ENCODE measurements at places on chromosomes 5 and 9.
A peak's percentile ranks its signal among the peaks of the same experiment; 100 is the strongest.

GRCh38 chr5:31702712-31703111 lies 63.8 kb downstream of the PDZD2 start:
- peak; percentile 11 for DNase-seq

GRCh38 chr5:82480331-82480730 lies 202.2 kb upstream of the RPS23 start:
- DNase-seq, result peak; percentile 7

- DNase-seq, result peak; percentile 78
Measured at GRCh38 chr9:108543251-108543778, 312.5 kb downstream of the ACTL7B start.

- no peak for DNase-seq
Measured at GRCh38 chr9:95463148-95464060, 53.4 kb downstream of the PTCH1 start.

GRCh38 chr5:12419075-12419474 lies 514.8 kb upstream of the CTNND2 start:
- DNase-seq, result no peak

- no peak for DNase-seq
Measured at GRCh38 chr5:160315968-160316367, 3.6 kb upstream of the CCNJL start.

- no peak for DNase-seq
Measured at GRCh38 chr9:111838439-111838838, 43.7 kb upstream of the SHOC1 start.

DNA sequence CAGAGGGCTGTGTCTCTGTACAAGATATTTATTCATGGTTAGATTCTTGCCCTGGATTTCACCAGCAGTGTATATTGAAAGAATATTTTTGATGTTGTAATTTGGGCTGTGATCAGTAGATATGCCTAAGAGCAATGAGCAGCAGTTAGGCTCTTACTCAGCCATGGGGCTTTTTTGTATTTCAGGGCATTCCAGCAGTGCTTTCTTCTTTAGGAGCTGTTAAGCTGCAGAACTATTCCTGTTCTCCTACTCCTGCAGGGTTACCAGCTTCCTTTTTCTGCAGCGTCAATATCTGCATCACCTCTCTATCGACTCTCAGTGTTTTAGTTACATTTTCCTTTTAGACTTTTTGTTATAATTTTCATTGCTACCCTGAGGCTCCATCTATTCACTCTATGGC lies 206.2 kb downstream of the SLCO4C1 start:
- no peak for DNase-seq

GRCh38 chr5:148512498-148512897 lies 128.7 kb downstream of the FBXO38 start:
- DNase-seq, result no peak

DNA sequence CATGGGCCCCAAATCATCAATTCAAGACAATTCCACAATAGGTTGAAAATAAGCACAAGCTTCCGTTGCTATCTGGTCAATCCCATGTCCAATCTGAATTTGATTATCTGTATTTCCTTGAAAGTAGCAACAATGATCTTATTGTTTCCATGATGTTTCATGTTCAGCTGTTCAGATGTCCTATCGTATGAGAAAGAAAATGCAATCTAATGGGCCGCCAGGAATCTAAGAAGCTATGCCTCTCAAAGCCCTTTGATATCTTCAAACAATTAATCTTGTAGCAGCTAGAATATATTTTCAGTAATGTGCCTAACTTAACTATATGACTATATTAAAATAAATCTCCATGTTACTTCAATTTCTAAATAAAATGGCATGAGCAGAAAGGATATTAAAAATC lies 32.1 kb upstream of the ALDOB start:
- no peak for DNase-seq

GRCh38 chr5:143916451-143916850 lies 104.5 kb downstream of the HMHB1 start:
- peak; percentile 71 for DNase-seq

- DNase-seq, result no peak
Measured at GRCh38 chr5:164741376-164741775, 1236.0 kb downstream of the MAT2B start.

- no peak for DNase-seq
Measured at GRCh38 chr5:2128686-2129355, 246.1 kb upstream of the IRX4 start.

GRCh38 chr5:171961117-171961516 lies 45.3 kb downstream of the FBXW11 start:
- no peak for DNase-seq

- DNase-seq, result no peak
Measured at GRCh38 chr5:35320029-35320428, 89.7 kb upstream of the PRLR start.

GRCh38 chr9:81394881-81395675 lies 294.3 kb downstream of the TLE1 start:
- no peak for DNase-seq

GRCh38 chr9:90979639-90980038 lies 178.0 kb downstream of the SYK start:
- DNase-seq, result no peak

DNA sequence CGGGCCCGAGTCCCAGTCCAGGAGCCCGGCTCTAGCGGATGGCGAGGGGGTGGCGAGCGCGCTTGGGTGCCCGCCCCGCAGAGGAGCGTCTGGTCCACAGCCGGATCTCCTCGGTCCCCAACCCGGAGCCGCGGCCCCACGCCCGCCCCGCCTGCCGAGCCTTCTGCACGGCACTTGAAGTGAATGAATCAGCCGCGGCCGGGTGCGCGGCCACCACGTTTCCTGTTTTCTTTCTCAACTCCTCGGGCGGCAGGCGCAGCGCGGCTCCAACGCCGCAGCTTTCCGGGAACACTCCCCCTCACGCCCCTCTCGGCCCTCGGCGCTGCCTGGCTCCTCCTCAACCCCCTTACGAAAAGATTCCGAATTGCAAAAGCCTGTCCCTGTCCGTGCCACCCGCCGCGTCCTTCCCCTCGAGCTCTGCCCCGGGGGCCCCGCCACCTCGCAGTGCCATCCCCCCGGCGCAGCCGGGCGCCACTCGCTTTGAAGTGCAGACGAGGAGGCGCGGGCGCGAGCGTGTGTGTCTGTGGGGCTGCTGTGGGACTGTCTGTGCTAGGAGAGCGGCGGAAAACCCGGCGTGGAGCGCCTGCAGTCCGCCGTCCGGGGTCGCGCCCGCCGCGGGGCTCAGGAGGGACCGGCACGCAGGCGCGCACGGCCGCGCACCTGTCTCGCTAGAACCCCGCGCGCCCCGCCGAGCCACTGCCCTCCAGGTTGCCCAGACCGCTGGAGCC lies 456.6 kb downstream of the RAB3C start:
- DNase-seq, result peak; percentile 90

GRCh38 chr9:138037140-138037539 lies 159.6 kb downstream of the CACNA1B start:
- no peak for DNase-seq

DNA sequence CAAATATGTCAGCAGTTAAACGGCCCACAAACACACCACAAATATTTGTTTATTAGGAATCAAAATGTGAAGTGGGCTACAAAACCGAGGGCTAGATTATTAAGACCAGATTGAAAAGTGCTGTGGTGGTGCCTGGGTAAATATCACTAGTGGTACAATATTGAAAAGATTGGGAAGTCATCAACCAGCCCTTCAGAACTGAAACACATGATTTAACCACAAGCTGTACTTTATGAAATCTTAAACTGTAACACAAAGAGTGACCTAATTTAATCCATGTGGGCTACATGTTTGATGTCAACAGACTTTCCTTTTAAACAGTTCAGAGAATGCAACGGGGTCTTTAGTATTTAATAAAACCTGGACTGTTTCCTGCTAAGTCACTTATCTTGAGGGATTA lies 182.3 kb downstream of the SPATA31D1 start:
- peak; percentile 23 for DNase-seq

DNA sequence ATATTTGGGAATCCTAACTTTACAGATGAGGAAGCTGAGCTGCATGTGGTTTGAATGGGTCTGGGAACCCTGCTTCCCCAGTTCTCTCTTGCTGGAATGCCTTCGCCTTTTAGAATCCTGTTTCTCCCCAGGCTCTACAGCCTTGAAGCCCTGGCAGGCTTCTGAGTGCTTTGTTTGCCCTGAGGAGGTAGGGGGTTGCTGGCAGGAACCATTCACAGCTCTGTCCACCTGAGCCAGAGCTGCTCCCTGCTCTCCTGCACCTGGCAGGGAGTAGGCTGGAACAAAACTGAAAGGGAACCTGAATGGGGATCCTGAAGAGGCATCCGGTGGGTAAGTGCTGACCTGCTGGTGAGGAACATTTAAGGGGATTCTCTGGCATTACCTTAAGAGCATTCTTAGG lies 33.0 kb downstream of the KIF4B start:
- DNase-seq, result no peak

DNA sequence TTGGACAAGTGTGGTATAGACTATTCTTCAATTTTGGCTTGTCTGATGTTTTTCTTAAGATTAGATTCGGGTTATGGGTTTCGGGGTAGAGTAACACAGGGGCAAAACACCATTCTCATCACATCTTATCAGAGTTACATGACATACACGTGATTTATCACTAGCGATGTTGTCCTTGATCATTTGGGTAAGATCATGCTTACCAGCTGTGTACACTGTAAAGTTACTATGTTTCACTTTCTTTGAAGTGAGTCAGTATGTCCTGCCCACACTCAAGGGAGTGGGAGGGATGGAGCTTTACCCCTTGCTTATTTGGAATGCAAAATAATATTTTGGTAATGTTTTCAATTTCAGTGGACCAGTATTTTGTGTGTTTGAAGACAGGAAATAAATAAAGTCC lies 101.8 kb upstream of the TAF11L2 start:
- peak; percentile 22 for DNase-seq

- DNase-seq, result no peak
Measured at GRCh38 chr5:176692326-176692725, 45.0 kb downstream of the TSPAN17 start.

- DNase-seq, result peak; percentile 13
Measured at GRCh38 chr5:38259062-38259808, 876 bp downstream of the EGFLAM start.

- DNase-seq, result no peak
Measured at GRCh38 chr9:134437403-134438194, 111.3 kb downstream of the RXRA start.

- DNase-seq, result no peak
Measured at GRCh38 chr9:21266733-21267484, 27.1 kb upstream of the IFNA14 start.

DNA sequence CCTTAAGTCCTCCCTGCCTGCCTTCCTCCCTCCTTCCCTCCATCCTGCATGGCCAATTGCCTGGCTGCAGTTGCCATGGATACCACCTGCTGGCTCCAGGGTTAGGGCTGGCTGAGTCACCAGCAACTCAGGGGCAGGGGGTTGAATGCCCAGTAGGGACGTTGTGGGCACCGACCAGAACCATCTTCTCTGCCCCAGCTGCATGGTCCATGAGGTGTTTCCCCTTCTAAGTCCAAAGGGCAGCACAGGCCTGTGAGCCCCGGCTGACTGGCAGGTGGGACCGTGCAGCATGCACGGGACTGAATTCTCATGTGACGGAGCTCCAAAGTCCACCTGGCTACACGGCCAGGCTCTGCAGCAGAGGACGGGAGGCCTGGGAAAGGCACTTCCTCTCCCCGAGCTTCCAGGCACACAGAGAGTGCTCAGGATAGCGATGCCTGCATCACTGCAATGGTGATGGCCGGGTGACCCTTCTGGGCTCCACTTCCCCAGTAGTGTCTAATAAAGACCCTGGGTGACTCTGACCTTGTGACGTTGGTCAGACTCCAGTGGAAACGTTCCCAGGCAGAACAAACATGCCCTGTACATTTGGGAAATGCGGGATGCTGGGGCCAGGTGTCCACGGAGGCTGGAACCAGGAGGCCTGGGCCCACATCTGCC lies 5.7 kb downstream of the ASS1 start:
- DNase-seq, result no peak

DNA sequence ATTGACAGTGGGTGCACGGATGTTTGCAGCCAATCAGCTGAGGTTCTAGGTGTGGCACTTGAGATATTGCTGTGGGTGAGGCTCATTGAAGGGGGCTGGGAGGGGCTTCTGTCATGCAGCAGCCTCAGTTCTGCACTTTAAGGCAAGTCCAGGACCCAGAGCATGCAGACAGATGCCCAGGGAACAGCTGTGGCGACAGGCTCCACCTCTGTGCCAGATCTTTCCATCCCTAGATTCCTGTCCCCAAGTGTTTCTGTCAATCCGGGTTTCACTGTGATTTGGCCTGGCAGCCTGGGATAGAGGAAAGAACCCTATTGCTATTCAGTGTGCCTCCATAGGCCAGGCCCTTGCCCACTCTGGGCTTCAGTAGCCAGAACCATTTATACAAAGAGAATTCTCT lies 20.8 kb upstream of the CERCAM start:
- DNase-seq, result no peak

- no peak for DNase-seq
Measured at GRCh38 chr5:130078661-130079060, 174.4 kb downstream of the CHSY3 start.

GRCh38 chr9:38128752-38129270 lies 59.8 kb upstream of the SHB start:
- DNase-seq, result no peak

GRCh38 chr5:133847301-133847700 lies 121.1 kb downstream of the C5orf15 start:
- no peak for DNase-seq

GRCh38 chr5:138339091-138339456 lies 1.0 kb downstream of the FAM53C start:
- DNase-seq, result peak; percentile 57

DNA sequence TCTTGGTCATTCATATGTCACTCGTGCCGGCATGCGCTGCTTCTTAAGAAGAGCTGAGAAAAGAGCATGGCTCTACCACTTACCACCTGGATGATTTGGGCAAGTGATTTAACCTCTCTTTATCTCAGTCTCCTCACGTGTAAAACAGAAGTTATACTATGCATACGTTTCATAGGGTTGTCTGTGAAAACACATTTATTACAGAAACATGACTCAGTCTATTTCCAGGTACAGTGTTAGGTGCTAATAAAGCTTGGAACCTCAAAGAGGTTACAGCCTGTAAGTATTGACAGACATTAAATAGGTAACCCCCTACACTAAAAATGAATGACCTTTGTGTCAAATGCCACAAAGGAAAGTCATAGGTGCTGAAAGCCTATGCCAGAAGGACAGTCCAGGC lies 43.1 kb downstream of the MED27 start:
- DNase-seq, result no peak

- peak; percentile 55 for DNase-seq
Measured at GRCh38 chr9:35548571-35548970, 56.5 kb upstream of the TESK1 start.

- DNase-seq, result no peak
Measured at GRCh38 chr5:157230610-157231009, 35.3 kb upstream of the CYFIP2 start.

DNA sequence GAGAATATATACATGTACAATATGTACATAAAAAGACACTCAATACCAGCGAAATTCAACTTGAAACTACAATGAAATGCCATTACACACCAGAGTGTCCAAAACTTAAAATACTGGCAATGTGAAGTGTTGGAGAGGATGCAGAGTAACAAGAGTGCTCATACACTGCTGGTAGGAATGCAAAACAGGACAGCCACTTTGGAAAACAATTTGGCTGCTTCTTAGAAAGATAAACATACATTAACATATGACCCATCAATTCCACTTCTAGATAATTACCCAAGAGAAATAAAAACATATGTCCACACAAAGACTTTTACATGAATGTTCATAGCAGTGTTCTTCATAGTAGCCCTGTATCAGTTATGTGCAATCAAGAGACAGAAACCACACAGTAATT lies 39.4 kb upstream of the BARX1 start:
- no peak for DNase-seq

- DNase-seq, result peak; percentile 23
Measured at GRCh38 chr5:16693879-16694278, 77.1 kb upstream of the RETREG1 start.

Measured in GM23248 (cell line).